Activated T-helper 1 cell treated with anti-CD3 and anti-CD28 coated beads, Interleukin-2, amount 50 U/mL, for 16 hours (primary cell): ENCODE measurements at places on chromosomes 4 and X.

DNA sequence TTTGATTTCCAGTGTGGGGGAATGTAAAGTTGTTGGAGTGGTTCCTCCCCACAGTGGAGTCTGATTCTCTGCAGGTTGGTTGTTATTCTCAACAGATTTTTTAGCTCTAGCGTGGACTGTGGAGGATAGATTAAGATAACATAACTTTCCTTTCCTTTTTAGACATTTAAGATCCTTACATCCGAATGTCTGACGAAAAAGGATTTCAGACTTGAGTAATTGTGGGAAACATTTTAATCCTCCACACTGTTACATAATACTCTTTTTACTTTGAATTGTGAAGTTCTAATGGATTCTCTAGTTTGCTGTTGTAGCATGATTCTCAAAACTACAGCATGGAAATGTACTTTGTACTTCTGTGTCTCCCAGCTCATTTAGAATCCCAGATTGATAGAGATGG, 107.8 kb downstream of the ARHGAP10 start:
- no peak for DNase-seq

DNA sequence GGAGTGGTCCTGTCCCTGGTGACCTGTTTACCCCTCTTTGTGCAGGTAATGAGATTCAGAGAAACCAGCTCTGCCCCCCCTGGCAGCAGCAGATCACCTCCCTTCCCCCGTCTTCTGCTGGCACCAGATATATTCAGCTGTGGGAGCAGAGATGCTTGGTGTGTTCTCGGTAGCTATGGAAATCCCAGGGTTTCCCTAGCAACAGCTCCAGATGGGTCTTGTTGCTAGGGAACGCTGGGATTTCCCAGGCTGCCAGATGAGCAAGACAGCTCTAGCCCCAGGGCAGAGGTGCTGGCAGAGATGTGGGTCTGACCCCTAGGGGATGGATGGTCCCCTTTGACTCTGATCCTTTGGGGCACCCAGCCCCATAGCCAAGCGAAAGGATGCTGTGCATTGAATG, 20.2 kb downstream of the CETN2 start:
- no peak for DNase-seq

DNA sequence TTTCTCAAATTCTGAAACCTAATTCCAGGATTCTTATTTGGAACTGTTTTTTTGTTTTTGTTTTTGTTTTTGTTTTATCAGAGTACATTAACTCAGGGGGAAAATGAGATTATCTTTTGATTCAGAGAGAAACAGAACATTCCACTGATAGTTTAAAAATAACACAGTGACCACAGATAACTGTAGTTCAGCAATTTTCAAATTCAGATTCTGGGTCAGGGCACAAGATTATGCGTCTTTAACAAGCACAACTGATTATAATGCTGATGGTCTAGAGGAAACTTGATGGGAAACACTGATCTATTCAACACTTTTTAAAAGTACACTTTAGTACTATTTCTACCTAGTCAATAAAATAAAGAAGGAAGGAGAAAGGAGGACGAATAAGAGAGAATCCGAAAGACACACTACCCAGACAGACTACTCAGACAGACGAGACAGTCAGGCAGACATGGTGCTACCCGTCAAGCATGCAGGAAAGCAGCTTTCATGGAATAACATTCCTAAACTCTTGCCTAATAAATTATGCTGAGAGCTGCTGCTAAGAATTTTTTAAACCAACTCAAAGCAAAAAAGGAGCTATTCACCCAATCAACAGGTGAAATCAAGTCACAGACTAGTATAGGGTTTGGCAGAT, 59.0 kb downstream of the APBB2 start:
- no peak for DNase-seq

DNA sequence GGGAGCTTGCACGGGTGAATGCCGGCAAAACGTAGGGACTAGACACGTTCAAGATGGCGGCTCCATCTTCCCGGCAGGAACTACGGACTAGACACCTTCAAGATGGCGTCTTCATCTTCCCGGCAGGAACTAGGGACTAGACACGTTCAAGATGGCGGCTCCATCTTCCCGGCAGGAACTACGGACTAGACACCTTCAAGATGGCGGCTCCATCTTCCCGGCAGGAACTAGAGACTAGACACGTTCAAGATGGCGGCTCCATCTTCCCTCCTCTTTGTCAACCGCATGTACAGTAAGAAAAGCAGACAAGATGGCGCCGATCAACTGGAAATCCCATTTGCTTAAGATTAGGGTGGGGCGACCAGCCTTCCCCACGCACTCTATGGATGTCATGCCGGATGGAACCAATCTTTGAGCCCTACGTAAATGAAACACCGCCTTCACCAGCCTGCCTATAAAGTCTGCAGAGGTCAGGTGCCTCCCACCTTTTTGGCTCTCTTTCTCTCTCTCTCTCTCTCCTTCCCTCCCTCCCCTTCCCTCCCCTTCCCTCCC, 222.4 kb downstream of the CRLF2 start:
- peak; percentile 68 for DNase-seq

- DNase-seq = no peak
These were observed 325.2 kb downstream of the CAMK2D start for GRCh38 chr4:113436360-113436759.

DNA sequence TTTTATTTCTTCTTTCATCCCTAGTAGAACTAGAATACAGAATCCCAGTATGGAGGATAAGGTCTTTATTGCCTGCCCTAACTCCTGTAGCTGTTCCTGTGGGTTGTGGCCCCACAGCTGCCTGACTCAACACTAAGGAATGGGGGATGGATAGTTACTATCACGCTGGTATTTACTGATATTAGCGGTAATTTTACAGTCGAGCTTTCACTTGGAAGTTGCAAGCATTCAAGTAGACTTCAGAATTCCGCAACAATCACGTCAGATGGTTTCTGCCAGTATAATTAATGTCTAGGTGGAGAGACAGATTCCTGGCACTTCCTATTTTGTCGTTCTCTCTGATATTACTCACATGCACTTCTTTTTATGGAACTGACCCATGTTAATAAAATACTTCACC, 489.8 kb downstream of the PABPC4L start:
- DNase-seq = no peak

DNA sequence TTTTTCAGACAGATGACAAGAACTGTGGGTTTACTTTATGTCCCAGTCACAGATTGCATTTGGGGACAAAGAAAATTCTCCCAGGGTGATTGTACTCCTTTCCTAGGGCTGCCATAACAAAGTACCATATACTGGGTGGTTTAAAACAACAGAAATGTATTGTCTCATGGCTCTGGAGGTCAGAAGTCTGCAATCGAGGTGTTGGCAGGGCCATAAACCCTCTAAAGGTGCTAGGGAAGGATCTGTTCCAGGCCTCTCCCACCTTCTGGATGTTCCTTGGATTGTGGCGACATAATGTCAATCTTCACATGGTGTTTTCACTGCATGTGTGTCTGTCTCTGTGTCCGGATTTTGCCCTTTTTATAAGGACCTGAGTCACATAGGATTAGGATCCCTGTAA, 12.3 kb downstream of the GEMIN8 start:
- DNase-seq = no peak

- no peak for DNase-seq
These were observed 657 bp downstream of the TCEAL8 start for GRCh38 chrX:103254171-103254824.

DNA sequence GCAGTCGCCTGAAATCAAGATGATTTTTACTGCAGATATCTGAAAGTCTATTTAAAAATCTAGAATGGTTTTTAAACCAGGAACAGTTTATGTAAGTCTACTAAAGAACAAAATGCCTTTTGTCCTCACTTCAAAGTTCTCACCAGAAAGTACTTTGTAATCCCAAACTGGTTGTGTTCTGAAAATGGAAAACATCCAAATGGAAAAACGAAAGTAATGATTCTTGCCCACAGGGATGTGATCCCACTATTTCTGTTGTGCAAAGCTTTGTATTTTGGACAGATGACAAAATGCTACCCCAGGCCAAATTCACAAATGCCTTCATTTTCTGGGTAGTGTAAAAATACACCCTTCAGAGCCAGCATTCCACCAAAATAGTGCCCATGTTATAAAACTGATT, 265.5 kb upstream of the FTHL17 start:
- DNase-seq = no peak

GRCh38 chrX:22345884-22346283, 73.2 kb downstream of the CBLL2 start:
- no peak for DNase-seq
